Fibroblast of skin of right biceps (primary cell): ENCODE measurements at places on chromosomes 6 and 20.

GRCh38 chr6:162621246-162621645, 106.3 kb downstream of the PRKN start:
- peak; percentile 39 for DNase-seq

DNA sequence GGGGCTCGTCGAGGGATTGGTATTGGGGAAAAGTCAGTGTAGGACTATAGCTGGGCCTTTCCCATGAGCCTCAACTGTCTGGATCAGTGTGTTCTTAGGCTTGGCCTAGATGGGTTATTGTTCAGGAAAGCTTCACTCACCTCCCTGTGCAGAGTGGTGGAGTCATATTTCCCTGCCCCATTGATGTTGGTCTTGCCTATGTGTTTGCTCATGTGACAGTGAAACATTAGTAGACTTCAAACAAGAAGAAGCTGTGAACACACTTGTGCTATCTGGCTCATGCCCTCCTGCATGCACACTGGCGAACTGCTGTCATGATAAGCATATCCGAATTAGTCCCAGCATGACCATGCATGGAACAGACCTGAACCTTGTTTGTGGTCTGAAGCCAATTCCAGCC, 171.1 kb downstream of the DHX35 start:
- DNase-seq = no peak

DNA sequence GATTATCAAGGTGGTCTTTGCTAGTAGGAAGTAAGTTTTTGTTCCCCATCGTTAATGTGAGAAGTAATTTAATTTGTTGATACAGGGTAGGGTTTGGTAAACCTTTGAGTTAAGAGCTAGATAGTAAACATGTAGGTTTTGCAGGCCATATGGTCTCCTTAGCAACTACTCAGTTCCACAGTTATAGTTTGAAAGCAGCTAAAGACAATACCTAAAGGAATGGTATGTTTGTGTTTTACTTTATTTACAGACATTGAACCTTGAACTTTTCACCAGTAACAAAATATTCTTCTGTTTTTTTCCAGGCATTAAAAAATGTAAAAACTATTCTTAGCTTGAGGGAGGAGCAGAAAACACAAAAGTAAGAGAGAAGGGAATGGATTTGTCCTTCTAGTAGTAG, 1.7 kb downstream of the CAP2 start:
- no peak for DNase-seq

GRCh38 chr20:5528719-5529256, 212.0 kb upstream of the PROKR2 start:
- DNase-seq = peak; percentile 78

GRCh38 chr6:52834481-52834880, 6.1 kb downstream of the GSTA5 start:
- peak; percentile 14 for DNase-seq

DNA sequence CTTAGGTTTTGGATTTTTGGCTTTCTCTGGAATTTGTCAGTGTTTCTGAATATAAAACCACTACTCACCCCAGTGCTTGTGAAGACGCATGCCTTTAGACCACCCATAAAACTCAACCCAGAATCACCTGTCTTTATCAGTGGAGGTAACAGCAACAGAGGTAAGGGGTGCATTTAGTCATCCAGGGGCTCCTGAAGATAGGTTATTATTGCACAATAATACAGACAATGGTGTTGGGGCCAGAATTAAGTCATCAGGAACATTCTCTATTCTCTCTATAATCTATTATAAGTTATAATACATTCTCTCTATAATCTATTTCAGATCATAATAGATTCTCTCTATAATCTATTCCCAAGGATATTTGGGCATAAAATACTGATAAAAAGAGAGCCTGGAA, 100.2 kb upstream of the KCNQ5 start:
- DNase-seq = no peak

- no peak for DNase-seq
Observed at GRCh38 chr6:157455731-157456523, 74.9 kb downstream of the ZDHHC14 start.

GRCh38 chr20:45842169-45842812, 8.7 kb downstream of the SNX21 start:
- DNase-seq = no peak

- no peak for DNase-seq
Observed at GRCh38 chr6:12767016-12767415, 50.4 kb downstream of the PHACTR1 start.

DNA sequence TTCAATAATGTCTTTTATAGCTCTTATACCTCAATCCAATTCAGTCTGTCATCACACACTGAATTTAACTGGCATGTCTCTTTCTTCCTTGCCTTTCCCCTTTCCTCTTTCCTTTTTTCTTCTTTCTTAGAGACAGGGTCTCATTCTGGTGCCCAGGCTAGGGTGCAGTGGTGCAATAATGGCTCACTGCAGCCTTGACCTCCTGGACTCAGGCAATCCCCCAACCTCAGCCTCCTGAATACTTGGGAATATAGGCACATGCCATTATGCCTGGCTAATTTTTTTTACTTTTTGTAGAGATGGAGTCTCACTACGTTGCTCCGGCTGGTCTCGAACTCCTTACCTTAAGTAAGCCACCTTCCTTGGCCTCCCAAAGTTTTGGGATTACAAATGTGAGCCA, 65.9 kb downstream of the CBFA2T2 start:
- no peak for DNase-seq

- DNase-seq = peak; percentile 8
Observed at GRCh38 chr6:136410201-136411024, 120.8 kb upstream of the BCLAF1 start.

- no peak for DNase-seq
Observed at GRCh38 chr20:3864518-3864917, 17.9 kb downstream of the MAVS start.

GRCh38 chr20:31815408-31816188, 3.6 kb upstream of the MYLK2 start:
- no peak for DNase-seq

DNA sequence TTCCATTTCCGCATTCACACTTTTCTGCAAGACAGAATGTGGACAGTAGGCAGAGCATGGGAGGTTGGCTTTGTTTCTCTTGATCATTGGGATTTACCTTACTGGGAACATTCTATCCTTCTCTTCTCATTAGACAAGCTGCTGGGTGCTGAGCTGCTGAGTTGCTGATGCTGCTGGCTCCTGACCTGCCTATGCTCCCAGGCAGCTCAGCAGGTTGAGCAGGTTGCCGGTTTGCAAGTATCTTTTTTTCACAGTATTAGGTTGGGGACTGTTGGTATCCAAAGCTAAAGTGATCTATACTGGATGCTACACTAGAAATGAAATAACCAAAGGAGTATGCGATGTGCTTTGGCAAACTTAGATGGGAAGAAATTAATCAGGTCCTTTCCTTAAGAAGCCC, 23.7 kb upstream of the ADGRF4 start:
- DNase-seq = no peak

DNA sequence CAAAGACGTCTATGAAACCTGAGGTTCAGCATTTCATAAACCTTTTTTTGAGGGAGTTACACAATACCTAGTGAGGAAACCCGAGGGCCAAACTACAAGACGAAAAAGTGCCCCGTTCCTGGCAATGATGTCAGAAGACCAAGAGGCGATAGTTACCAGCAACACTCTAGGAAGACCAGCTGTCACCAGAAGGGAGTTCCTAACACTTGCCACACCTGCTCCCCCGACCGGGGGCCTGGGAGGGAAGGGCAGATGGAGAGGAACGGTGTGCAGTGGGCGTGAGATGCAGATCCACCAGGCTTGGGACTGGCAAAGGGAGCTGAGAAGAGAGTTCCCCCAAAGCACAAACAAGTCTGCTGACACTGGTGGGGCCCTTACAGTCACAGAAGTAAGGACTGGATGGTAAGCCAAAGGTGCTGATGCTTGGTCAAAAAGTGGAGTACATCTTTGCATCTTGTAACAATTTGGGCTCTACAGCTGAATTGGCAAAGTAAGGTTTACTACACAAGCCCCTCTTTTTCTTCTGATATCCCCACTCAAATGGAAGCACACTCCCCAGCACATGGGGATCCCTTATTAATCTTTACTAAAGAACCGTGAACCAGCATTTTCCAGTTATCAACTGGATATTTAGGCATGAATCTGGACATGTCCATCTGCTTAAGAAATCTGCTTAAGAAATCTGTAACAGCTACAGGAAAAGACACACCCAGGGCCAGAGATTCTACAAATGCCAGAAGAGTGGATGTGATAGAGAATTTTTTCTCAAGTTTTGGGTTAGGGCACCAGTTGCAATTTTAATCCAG, 38.5 kb downstream of the PANK2 start:
- DNase-seq = no peak

- no peak for DNase-seq
Observed at GRCh38 chr6:158661156-158661685, 11.4 kb downstream of the SYTL3 start.

- no peak for DNase-seq
Observed at GRCh38 chr20:62742979-62743776, 34.5 kb downstream of the NTSR1 start.

- no peak for DNase-seq
Observed at GRCh38 chr6:5042436-5042835, 38.6 kb upstream of the RPP40 start.

GRCh38 chr20:41352666-41353065, 12.0 kb downstream of the LPIN3 start:
- no peak for DNase-seq

GRCh38 chr6:16670183-16670582, 91.1 kb downstream of the ATXN1 start:
- peak; percentile 23 for DNase-seq

GRCh38 chr6:138560130-138560860, 61.0 kb upstream of the NHSL1 start:
- no peak for DNase-seq

- DNase-seq = no peak
Observed at GRCh38 chr20:13337090-13337784, 116.2 kb downstream of the ISM1 start.

DNA sequence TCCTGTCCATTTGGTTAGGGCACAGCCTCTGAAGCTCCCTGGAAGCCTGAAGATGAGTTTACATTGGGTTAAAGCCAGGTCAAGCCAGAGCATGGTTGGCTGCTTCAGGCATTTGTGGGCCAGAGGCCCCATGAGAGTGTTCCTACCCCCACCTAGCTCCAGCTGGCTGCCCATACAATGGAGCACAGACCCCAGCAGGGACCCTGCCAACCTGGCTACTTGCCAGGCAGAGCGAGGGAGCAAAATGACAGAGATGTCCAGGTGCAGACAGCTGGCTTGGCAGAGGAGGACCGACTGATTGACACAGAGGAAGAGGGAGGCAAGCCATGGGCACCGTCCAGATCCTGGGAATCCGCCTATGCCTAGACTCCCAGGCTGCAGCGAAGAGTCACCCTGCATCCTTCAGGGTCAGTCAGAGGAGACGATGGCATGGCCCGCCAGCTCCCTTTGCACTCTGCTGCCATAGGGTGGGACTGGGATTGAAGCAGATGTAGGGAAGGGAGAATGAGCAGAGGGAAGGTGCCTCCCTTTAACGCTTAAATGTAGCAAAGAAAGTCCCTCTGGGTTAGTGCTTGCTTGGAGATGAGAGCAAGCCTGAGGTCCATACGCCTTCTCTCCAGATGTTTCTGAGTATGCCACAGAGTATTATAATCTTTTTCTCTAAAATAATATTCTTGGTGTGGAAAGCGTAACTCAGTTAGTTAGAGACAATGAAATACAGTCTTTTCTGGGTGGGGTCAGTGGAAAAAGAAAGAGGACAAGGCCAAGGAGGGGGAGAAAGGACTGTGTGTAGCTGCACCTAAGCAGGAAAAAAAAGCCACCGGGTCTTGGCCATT, 77.6 kb upstream of the FYN start:
- DNase-seq = no peak

GRCh38 chr6:137862419-137863090, 4.5 kb upstream of the TNFAIP3 start:
- no peak for DNase-seq

DNA sequence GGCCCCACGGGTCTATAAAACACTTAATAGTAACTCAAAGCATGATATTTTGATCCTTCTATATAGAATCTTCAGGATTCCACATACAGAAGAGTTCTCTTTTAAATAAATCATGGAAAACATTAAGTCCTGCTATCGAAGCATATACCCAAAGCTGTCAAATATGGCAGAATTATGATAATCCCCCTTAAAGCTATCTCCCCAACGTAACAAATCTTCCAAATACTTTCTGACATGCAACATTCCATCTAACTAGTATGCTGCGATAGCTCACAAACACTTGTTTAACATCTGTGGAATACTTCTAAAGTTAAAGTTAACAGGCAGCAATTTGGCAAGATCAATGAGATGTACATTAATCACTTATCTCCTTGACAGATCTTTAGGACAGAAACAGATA, 371.0 kb upstream of the RUNX2 start:
- no peak for DNase-seq

DNA sequence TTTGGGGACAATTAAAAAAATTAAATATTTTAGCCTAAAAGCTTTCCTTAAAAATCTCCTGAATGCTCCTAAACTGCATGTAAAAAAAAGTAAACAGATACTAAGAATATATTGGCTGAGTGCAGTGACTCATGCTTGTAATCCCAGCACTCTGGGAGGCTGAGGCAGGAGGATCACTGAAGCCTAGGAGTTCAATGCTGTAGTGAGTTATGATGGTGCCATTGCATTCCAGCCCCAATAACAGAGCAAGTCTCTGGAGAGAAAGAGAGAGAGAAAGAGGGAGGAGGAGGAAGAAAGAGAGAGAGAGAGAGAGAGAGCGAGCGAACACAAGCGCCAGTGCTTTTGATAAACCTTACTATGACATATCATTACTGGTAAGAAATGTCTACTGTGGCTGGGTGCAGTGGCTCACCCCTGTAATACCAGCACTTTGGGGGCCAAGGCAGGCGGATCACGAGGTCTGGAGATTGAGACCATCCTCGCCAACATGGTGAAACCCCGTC, 58.8 kb downstream of the FKBP5 start:
- DNase-seq = no peak

DNA sequence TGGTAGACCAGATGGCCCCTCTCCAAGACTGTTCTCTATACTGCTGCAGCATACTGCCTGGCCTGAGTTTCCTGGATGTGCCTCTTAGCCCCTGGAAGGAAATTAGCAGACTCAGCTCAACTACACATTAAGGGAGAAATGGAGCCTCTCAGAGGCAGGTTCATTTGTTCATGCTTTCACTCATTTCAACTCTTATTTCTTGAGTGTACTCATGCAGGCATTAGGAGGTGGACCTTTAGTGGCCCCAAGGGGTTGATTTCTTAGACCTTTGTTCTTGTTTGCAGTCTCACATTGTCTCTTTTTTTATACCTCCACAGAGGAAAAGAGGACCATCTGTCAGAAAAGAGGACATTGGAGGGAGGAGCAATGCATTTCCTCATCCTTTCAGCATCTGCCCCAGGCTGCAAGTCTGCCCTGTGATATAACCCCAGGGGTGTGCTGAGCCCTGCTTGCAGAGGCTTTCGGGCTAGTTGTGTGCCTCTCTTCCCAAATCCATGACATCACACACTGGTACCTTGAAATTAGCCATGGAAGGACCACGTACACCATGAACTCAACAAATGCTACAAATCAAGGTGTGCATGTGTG, 456.2 kb downstream of the CD83 start:
- no peak for DNase-seq

GRCh38 chr6:139539852-139540251, 165.4 kb upstream of the CITED2 start:
- peak; percentile 93 for DNase-seq
